ENCODE measurements at places on chromosomes 12 and 14.

DNA sequence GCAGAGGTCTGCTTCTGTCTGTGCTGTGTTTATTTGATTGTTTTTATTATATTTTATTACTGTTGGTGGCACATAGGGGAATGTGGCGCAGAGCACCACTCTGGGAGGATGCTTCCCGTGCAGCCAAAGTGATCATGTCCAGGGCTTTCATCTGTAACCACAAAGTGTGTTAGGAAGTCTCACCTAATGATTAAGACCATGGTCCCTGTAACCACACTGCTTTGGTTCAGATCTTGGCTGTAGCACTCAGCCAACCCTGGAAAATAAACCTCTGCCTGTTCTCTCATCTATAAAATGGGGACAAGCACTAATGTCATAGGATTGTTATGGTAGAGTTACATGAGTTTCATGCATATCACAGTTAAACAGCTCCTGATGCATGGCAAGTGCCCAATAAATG is 1.9 kb downstream of the RESF1 start:
- DNase-seq, result no peak

DNA sequence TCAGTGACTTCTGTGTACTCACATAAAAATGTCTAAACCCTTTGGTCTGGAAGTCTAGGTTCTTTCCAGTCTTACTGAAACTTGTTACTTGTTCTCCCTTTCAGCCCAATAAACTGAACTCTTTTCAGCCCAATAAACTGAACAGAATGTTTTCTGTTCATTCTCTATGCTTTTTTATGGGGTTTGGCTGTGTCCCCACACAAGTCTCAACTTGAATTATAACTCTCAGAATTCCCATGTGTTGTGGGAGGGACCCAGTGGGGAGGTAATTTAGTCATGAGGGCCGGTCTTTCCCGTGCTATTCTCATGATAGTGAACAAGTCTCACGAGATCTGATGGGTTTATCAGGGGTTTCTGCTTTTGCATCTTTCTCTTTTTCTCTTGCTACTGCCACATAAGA is 15.0 kb upstream of the NEDD1 start:
- DNase-seq, result no peak

- DNase-seq, result no peak
These were observed 17.6 kb downstream of the MON2 start for GRCh38 chr12:62484233-62484632.

DNA sequence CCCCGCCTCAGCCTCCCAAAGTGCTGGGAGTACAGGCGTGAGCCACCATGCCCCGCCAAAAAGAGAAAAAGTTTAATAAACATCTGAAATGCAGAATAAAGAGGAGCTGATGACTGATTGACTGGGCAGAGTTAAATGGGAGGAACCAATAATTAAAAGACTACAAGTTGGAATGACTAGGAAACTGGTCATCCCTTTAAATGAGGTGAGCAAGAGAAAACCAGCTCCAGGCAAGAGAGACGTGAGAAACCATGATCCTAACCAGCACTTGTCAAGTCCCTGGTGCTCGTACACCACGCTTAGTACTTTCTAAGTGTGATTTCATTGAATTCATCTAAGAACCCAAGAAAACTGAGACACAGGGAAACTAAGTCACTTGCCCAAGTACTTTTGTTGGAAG is 47.9 kb downstream of the MAP1LC3B2 start:
- DNase-seq, result no peak

GRCh38 chr14:50089208-50089607 is 27.2 kb downstream of the VCPKMT start:
- no peak for DNase-seq

DNA sequence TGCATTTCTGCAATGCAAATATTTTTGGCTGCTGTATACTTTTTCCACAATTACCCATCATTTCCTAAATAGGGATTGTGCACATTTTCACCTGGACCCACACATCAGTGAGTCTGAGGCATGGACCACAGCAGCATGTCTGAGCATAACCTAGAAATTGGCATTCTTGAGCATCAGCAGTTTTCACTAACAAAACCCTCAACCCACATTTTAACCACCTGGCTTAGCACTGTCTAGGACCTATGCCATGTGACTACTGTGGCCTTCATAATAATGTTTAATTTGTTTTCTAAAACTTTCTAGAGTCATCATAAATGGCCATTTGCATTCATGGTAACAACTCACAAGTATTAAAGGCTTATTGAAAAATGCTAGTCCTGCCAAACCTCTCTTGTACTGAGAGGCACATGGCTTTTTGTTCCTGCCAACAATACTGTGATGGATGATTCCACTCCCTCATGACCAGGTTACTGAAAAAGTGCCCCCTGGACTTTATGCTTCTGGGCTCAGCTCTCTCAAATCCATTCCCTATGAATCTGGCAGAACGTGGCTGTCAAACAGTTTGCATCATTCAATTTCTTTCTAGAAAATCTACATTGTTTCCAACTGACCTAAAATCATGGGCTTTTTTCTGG is 240.0 kb downstream of the MDGA2 start:
- no peak for DNase-seq

DNA sequence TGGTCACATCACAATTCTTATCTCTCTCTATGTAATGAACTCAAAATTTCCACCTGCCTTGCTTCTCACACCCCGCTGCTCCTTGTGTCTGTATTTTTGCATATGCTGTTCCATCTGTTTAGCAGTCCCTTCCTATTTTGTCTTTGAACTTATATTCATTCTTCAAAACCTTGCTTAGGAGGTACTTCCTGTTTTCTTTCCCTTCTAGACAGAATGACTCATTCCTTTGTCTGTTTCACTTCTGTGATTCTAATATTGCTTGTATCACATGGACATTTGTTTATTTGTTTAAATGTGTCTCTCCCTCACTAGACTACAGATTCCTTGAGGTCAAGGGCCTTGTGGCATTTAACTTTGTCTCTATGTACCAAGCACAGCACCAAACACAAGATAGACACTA is 424.2 kb downstream of the ETNK1 start:
- DNase-seq, result no peak

DNA sequence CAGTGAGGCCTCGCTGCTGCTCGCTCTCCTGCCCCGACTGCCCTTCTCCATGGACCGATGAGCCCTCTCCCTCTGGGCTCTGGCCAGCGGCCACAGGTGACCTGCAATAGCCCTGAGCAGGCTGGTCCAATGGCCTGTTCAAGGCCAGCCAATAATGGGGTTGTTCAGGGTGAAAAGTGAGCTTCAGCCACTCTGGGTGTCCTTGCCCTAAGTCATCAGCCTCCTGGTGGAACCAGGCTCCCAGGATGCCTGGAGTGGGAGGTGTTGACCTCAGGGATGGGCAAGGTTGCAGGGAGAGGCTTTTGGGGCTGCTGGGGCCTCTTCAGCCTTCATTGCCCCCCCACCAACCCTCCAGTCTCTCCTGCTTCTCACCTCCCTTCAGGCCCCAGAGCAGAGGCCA is 79.7 kb downstream of the RFLNA start:
- no peak for DNase-seq

DNA sequence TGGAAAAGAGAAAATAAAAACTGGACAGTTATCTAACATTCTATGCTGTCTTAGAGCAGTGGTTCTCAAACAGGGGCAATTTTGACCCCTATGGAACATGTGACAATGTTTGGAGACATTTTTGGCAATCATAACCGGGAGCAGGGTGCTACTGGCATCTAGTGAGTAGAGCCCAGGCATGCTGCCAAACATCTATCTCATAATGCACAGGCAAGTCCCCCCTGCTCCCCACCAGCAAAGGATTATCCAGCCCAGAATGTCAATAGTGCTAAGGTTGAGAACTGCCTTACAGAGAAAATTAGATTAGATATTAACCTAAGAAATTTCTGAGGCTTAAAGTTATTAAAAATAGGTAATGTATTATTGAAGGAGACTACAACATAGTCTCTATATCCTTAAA is 22.9 kb upstream of the CATSPERB start:
- no peak for DNase-seq

- DNase-seq, result no peak
These were observed 599 bp upstream of the TRHDE start for GRCh38 chr12:72271451-72272090.

GRCh38 chr12:27635349-27635972 is 60.8 kb upstream of the REP15 start:
- DNase-seq, result no peak

- peak; percentile 44 for DNase-seq
These were observed 505 bp downstream of the RASSF3 start for GRCh38 chr12:64610660-64611340.

DNA sequence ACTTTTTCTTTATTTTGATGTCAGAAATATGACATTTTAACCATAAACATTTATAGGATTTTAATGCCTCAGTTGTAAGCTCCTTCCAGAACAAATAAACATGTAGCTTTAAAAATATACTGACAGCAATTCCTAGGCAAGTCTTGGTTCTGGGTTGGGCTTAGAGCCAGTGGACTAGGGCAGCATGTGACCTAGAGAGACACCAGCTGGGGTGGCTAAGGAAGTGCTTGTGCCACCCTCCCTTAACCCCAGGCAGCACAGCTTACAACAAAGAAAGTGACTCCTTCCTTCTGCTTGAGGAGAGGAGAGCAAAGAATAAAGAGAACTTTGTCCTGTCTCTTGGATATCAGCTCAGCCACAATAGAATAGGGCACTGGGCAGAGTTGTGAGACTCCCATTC is 61.6 kb upstream of the KTN1 start:
- DNase-seq, result no peak

DNA sequence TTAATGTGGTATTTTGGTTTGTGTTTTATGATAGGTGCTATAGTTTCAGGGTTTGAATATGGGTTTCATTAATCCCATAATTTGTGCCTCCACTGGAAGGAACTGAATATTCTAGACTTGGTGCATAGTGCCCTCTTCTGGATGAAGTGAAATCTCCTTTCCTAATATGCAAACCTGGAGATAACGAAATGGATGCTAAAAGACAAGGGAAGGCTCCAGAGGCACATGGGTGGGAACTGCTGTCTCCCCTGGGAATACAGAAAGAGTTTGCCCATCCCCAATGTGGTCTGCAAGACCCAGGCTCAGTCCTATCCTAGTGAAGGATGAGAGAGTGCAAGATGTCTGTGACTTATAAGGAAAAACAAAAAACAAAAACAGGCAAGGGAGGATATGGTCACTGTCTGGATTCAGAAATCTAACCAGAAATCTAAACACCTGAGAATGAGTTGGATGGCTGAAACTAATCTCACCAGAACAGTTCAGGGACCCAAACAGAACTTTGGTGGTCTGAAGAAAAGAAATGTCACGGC is 142.3 kb upstream of the TMPO start:
- DNase-seq, result no peak

GRCh38 chr12:124277394-124278241 is 17.3 kb upstream of the RFLNA start:
- DNase-seq, result no peak

- DNase-seq, result no peak
These were observed 29.9 kb downstream of the SLC41A2 start for GRCh38 chr12:104928036-104928745.

DNA sequence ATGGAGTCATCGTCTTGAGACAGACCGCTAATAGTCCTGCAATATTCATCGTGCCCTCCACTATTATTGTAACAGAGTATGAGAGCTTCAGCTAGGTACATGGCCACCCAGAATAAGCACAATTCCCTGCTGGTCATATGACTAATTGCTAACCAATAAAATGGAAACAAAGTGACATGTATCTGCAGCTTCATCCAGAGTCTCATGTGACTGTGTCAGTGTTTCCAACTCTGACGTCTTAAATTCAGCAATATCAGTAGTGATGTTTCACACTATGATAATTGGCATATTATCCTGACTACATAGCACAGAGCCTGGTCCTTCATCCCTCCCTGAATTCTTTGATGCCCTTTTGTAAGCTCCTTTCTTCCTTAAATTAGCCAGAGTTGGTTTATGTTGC is 167.4 kb downstream of the RPS29 start:
- DNase-seq, result no peak

- DNase-seq, result peak; percentile 63
These were observed 1181.2 kb downstream of the VRK1 start for GRCh38 chr14:97978341-97978740.

GRCh38 chr12:3712209-3712992 is 40.5 kb downstream of the CRACR2A start:
- DNase-seq, result no peak

GRCh38 chr14:67643713-67644112 is 24.0 kb downstream of the ARG2 start:
- no peak for DNase-seq

GRCh38 chr14:69863083-69863482 is 16.1 kb upstream of the SMOC1 start:
- DNase-seq, result no peak

- DNase-seq, result no peak
These were observed 39.0 kb downstream of the CHST11 start for GRCh38 chr12:104495786-104496185.

GRCh38 chr12:47717046-47717442 is 8.2 kb downstream of the ENDOU start:
- no peak for DNase-seq

DNA sequence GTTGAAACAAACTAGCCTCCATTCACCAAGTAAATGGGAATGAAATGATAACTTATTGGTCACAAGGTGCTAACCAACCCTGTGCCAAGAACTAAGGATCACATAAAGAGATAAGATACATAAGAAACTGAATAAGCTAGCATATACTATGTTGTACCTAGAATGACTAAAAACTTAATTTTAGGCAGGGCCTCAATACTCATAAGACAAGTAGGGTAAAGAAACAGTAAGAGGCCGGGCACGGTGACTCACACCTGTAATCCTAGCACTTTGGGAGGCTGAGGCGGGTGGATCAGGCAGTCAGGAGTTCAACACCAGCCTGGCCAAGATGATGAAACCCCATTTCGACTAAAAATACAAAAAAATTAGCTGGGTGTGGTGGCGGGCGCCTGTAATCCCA is 17.7 kb downstream of the GDF11 start:
- no peak for DNase-seq

DNA sequence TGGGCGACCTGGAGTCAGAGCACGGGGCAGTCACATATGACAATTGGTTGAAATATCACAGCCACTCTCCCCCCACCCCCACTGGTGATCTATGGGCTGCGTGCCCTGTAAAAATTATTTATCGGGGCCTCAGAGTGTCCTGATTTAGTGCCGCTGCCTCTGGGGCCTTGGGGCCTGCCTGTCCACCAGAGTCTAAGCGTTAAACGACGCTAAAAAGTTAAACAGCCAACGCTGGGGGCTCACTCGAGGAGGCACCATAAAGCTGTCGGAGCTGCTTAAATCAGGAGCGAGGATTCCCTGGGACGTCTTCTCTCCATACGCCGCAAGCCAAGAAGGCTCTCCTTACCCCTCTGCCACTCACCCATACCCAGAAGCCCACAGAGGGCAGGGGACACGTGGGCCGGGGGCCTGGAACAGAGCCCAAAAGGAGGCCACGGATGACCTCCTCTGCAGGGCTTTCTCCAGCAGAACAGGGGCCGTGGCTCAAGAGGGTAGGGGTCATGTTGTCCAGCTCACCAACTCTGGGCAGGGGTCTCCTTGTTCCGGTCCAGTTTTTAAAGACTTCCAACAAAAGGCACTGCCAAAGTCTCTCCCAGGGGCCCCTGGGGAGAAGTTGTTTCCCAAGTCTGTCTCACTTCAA is 42.2 kb downstream of the SMUG1 start:
- DNase-seq, result no peak

DNA sequence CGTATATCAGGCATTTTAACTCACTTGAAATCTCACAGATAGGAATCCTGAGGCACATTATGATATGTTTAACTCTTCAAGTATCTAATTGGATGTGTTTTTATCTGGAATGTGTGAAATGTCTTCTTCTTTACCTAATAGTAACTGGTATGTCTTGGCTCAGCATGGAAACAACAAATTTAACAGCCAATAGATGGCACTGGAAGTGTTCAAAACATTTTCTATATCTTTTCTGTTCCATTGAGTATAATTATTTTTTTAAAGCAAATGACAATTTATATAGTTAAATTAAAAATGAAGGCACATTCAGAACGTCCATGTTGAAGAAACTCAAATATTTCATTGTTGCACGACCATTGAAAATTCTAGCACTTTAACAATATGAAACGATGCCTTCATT is 164.6 kb upstream of the SLC16A7 start:
- no peak for DNase-seq
